ENCODE measurements at places on chromosomes 7 and 10.

DNA sequence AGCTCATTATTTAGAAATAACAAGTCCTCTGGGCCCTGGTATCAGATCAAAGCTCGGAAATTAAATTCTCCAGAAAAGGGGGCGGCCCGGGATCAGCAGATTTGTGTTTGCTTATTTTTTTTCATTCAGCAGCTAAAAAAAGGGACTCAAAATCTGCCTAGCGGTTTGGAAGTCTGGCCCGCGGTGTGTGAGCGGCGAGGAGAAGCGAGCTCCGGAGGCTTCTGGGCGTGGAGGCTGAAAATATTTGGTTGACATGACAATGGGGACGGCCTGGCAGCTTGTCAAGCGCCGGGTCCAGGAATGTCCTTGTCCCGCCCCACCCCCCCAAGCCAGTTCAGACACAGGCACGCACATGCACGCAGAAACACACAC is 43.4 kb downstream of the FOXL3 start:
- DNase-seq, result no peak

- no peak for DNase-seq
These were observed 8.5 kb downstream of the NKX6-2 start for GRCh38 chr10:132777441-132777840.

GRCh38 chr7:92723943-92724342 is 112.4 kb downstream of the CDK6 start:
- DNase-seq, result peak; percentile 77

GRCh38 chr7:143512488-143513340 is 35.0 kb downstream of the TAS2R41 start:
- no peak for DNase-seq

- DNase-seq, result no peak
These were observed 218.3 kb downstream of the JAZF1 start for GRCh38 chr7:27962273-27962672.

- DNase-seq, result no peak
These were observed 221.6 kb downstream of the TMEM178B start for GRCh38 chr7:141295367-141295895.

DNA sequence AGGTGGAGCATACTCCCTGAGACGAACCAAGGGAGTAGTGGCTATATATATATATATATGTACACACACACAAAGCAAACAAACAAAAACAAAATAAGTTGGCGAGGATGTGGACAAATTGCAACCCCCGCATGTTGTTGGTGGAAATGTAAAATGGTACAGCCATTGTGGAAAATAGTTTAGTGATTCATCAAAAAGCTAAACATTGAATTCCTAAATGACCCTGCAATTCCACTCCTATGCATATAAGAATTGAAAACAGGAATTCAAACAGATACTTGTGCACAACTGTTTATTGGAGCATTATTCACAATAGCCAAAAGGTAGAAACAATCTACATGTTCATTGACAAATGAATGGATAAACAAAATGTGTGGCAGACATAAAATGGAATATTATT is 407.9 kb downstream of the KCNMA1 start:
- no peak for DNase-seq

DNA sequence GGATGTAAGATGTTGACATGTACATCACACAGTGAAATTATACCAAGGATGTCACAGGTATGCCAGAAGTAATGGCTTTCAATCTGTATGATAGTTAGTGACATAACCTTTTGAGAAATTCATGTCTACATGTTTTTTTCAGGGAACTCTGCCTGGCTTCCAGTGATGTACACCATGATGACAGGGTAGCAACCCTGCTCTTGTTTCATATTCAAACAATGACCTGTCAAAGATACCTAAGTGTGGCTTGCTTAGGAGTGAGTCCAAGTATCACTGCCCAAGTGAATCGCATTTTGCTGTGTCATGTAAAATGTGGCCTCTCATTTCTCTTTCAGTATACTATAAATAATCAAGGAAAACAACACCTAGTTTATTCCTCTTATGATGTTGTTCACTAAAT is 205.8 kb upstream of the DKK1 start:
- DNase-seq, result no peak

DNA sequence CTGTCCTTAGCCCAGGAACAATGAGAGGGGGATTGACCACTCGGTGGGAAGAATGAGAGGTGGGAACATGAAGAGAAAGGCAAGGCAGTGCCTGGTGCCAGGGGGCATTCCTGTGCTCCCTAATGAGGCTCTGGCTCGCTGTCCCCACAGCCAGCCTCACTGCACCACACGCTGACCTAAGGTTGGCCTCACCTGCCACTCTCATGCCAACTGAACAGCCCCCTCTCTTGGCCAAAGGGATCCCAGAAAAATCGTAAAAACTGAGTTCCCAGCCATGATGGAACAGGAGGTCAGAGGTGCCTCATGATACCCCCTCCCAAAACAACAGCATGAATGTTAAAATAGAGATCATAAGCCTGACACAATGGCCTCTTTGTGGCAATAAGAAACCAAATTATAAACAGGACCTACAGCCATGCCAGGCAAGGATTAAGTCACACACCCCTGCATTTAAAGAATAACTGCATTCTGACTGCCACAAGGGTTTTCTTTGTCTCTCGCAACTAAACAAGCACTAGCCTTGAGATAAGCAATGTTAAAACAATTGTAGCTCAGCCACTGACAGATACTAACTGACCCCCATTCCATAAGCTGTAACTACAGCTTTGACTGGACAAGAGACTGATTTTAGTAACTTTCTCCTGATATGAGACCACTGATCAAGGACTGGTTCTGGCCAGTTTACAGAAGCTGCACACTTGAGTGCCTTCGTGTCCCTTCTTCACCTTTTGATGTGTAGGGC is 149.2 kb downstream of the SH2D4B start:
- no peak for DNase-seq

GRCh38 chr10:116408719-116409118 is 18.9 kb upstream of the PNLIPRP3 start:
- peak; percentile 45 for DNase-seq

DNA sequence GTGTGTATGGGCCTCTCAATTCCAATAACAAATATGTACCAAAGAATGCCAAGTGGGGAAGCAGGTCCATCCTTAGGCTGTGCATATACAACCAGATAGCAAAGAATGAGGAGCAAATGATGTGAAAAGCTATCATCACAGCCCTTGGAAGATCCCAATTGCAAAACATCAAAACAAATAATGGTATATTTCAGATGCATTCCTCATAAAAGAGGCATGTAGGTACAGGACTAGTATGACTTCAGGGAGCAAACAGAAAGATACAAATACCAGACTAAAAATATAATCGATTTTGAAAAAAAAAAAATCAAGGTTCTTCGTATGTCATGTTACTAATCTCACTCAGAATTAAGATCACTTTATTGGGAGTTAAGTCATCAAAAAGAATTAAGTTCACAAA is 18.5 kb upstream of the SPOCK2 start:
- no peak for DNase-seq
